ENCODE measurements at places on chromosomes 13 and 19. TPM values are rescaled to one million over a fixed set of nuclear protein-coding genes. Genes with fewer than 3 reads are reported as not detected.

CYP4F2 gene
- total RNA-seq = not detected

DNA sequence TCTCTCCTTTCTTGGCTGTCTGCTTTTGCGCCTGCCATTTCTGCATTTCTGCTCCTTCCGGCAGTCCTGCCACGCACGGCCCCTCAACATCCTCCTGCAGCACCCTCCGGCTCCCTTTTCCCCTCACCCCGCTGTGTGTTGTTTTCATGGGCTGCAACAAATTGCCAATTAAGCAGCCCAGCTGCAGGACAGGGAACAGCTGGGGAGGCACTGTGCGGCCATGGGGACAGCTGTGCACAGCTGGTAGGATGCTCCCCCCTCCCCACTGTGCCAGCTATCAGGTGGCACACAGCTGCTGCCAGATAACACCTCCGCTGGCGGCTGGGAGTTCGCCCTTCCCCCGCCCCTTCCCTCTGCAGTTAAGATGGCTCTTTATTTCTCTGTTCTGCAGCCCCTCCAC lies 25.4 kb downstream of the LYL1 start:
- DNase-seq = no peak

- DNase-seq = peak; percentile 71
These were observed 8.6 kb upstream of the MKNK2 start for GRCh38 chr19:2059422-2060201.

DNA sequence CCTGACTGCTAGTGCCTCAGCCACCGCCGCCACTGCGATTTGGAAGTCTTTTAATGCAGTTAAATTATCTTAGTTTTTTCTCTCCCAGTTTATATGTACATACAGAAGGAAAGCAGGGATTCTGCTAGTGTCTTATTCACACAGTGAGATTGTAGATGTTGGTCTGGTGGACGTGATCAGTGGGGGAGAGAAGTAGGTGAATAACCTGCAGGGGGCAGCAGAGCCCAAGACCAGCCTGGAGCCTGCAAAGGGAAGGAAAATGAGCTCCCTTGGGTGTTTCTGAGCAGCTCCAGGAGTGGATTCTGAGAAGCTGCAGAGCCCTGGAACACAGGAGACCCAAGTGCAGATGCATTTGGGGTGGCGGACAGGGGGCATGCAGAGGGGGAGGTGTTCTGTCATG lies 26.3 kb downstream of the ZNF844 start:
- peak; percentile 68 for DNase-seq

- DNase-seq = no peak
These were observed 502.7 kb downstream of the UQCRFS1 start for GRCh38 chr19:28710278-28710677.

All from left cardiac atrium (tissue), 4 donors.